ENCODE measurements at places on chromosomes 16 and 17.

GRCh38 chr16:77271532-77272426 lies 72.6 kb downstream of the SYCE1L start:
- DNase-seq = no peak

- DNase-seq = no peak
These were observed 70.1 kb upstream of the DOC2B start for GRCh38 chr17:251531-251930.

DNA sequence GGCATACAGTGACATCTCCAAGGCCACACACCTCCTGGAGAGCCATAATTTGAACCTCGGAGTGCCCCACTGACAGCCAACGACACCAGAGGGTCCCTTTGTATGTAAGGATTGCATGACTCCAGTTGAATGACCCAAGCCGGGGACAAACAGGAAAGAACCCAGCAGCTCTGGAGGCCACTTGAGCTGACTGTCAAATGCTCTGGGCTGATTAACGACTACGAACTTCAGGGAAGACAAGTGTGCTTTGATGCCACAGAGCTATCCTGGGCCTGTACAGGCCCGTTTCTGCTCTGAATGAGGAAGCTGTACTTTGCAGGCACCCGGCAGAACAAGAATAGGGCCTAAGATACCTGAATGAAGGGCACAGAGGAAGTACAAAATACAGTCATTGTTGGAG lies 404.6 kb downstream of the SLC39A11 start:
- no peak for DNase-seq

GRCh38 chr17:81621494-81622130 lies 15.3 kb downstream of the NPLOC4 start:
- DNase-seq = no peak

GRCh38 chr16:58430718-58431117 lies 38.4 kb downstream of the GINS3 start:
- DNase-seq = no peak

- no peak for DNase-seq
These were observed 154.6 kb upstream of the CIBAR2 start for GRCh38 chr16:85266857-85267256.

- DNase-seq = no peak
These were observed 3.4 kb downstream of the FBXO39 start for GRCh38 chr17:6779411-6779810.

DNA sequence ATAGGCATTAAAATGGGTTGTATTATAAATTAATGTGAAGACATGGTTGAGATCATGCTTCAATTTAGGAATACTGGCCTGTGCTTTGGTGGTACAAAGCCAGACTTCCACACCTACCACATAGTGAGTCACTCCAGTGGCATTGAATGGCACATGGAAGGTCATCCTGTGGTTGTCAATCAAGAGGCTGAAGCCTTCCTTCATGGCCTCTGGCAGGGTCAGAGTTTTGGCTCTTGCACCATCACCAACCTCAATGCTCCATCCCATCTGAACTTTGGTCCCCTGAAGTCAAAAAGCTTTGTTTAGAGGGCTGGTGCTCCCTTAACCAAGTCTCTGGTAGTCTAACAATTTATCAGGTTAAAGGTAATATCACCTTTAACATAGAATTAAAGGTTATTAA lies 6.1 kb downstream of the ZP2 start:
- no peak for DNase-seq

DNA sequence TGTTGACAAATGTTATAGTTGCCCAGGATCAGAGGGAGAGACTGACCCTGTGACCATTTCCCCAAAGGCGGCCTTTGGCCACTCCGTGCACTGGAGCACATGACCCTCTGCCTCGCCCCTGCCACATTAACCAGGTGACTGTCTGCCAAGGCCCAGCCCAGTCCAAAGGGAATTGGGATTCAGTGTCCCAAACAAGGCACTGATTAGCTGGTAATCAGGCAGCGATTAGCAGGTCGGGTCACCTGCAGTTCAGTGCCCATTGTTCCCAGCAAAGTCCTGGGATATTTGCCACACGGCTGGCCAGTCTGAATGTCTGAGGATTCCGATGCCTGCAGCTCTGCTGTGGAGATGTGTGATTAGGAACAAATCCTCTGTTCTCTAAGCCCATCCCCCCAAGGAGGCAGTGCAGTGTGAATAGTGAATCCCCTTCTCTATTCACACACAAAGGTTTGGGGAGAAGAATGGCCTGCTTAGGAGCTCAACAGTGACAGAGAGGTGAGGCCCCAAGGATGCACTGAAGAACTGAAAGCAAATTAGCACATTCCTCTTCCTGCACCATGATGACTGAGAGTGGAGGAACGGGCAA lies 123.1 kb upstream of the MAF start:
- DNase-seq = no peak

DNA sequence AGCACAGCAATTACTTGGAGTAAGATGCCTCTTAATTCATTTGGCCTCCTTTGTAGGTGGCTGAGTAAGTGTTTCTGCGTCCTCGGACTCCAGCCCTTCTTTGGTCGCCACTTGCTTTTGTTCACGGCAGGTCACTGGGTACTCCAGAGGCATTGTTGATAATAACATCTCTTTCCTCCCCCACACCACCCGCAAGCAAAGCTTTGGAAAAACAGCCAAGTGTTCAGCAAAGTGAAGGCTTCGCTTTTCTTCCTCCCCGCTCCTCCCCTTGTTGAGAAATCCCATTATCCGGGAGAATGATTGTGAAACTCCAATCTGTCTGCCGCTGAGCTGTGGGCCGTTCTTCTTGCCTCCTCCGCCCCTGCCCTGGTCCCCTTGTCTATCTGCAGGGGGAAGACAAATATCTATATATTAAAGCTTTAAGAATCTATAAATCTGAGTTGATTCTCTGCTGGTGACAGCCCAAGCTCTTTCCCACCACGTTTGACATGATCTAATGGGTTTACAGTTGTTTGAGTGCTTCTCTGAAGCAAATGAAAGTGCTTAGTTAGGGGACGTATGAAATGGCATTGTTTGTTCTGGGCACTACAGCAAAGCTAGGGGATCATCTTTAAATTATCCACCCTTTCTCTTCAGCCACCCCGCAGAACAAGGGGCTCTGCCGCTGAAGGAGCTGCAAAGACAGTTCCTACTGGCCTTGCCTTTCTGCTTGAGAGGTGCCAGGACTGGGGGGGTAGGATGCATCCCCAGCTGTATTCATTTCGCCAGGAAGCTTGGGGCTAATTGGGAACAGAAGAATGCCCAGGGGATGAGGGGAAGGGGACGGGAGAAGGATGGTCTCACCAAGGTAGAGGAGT lies 167.1 kb downstream of the CCDC182 start:
- DNase-seq = peak; percentile 71

GRCh38 chr17:44071198-44071520 lies 624 bp downstream of the G6PC3 start:
- peak; percentile 88 for DNase-seq

DNA sequence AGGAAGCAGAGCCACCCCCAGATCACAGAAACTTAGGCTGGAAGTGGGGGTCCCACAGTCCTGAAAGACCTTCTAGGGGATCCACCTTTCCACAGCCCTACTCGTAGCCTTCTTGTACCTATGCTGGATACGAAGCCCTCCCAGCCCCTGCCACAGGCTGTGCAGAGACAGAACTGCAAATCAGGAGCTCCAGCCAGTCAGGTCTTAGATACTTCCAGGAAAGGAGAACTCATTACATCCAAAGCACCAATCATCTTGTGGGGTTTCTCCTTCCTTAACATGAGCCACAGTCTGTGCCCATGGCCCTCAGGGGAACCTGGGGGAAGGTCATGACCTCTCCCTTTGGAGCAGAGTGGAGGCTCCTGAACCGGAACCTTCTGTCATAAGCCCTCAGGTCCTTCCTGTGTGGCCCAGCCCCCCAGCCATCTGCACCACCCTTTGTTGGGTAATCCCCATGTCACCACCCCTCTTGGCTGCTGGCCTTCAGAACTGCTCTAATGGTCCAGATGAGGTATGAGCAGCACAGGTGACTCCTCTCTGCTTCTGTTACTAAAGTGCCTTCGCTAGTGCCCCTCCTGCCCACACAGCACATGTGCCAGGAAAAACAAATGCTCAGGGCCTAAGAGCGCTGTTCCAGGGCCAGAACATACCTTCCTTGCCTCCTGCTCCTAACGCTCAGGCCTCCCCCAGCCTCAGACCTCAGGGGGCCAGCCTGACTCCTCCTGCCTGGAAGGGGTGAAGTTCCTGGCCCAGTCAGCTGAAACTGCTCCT lies 14.6 kb downstream of the SRCIN1 start:
- no peak for DNase-seq

GRCh38 chr17:69916761-69917160 lies 158.3 kb upstream of the KCNJ16 start:
- DNase-seq = no peak

DNA sequence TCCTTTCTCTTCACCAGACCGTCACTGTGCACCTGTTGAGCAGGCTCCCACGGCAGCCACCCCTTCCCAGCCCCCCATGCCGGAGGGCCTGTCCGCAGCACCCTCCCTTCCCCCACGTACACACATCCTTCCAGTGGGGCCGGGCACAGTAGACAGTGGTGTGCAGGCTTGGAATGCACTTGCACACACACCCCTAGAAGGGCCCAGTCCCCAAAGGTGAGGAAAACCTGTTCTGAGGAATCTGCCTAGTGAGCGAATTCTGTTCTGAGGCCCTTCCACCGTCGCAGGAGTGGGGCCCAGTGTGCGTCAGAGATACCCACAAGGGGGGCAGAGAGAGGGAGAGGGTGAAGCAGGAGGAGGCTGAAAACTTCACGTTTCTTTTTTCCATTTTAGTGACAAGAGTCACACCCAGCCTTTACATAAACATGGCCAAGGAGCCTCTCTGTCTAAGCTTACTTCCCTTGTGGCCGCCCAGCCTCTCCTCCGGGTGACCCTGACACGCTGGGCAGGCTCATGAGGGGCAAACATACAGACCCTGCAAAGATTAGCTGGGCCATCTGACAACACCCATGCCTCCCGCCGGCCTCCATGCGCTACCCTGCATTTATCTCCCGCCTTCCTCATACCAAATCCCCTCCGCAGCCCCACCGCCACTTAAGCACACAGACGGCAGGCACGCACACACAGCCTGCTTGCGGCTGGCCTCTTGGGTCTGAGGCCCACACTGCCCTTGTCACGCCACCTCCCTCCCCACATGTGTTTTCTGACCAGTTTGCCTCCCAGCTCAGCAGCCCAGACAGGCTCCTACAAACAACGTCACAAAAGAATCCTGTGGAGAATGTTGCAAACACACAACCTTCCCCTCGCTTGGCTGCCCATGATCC lies 1.8 kb downstream of the ZBTB4 start:
- peak; percentile 83 for DNase-seq

DNA sequence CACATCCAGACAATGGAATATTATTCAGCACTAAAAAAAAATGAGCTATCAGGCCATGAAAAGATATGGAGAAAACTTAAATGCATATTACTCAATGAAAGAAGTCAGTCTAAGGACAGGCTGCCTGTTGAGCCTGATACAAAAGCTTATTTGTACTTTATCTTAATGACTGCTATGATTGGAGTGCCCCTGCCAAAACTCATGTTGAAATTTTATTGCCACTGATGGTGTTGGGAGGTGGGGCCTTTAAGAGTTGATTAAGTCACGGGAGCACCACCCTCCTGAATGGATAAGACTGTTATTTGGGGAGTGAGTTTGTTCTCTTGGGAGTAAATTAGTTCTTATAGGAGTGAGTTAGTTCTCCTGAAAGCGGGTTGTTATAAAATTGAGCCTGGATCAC lies 9.9 kb downstream of the C17orf67 start:
- DNase-seq = no peak

- DNase-seq = no peak
These were observed 5.2 kb upstream of the RNF135 start for GRCh38 chr17:30965686-30966085.

DNA sequence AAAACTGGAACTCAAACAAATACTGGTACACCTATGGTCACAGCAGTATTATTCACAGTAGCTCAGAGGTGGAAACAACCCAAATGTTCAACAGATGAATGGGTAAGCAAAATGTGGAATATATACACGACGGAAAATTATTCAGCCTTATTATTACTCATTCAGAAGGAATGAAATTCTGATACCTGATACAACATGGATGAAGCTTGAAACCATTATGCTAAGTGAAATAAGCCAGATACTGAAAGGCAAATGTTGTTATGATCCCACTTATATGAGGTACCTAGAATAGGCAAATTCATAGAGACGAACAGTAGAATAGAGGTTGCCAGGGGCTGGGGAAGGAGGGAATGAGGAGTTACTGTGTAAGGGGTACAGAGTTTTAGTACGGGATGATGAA lies 27.1 kb upstream of the MYLK3 start:
- DNase-seq = no peak

DNA sequence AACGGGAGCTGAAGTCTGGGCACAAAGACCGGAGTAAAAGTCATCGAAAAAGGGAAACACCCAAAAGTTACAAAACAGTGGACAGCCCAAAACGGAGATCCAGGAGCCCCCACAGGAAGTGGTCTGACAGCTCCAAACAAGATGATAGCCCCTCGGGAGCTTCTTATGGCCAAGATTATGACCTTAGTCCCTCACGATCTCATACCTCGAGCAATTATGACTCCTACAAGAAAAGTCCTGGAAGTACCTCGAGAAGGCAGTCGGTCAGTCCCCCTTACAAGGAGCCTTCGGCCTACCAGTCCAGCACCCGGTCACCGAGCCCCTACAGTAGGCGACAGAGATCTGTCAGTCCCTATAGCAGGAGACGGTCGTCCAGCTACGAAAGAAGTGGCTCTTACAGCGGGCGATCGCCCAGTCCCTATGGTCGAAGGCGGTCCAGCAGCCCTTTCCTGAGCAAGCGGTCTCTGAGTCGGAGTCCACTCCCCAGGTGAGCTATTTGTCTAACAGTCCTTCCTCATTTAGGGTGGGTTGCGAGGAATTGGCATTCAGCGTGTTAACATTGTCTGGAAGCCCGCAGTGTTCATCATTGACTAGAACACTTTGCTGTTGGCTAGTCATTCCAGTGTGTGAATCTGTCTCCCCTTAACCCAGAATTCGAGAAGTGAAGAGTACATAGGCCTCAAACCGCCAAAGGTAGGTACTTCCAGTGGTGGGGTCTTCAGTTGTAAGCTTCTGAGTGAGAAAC lies 1.5 kb downstream of the CDK12 start:
- DNase-seq = no peak

DNA sequence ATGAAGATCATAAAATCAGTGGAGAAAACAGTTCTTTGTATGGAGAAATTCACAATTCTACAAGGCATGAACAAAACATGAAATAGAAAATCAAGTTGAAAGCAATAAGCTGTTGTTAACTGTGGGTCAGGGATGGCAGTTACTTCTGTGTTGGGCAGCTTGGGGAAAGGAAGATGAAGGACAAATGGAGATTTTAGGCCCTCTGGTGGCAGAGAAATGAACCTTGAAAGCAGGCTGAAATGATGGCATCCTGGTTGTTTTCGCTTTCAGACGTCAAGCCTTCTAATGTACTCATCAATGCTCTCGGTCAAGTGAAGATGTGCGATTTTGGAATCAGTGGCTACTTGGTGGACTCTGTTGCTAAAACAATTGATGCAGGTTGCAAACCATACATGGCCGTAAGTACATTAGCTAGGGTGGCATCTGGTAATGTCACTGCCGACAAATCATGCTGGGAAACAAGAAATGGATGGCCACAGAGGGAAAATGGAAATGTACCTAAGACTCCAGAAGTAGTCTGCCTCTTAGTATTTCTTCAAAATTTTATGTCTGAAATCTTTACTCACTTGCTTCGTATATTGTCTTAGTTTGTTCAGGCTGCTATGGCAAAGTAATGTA lies 108.9 kb downstream of the MAP2K6 start:
- peak; percentile 69 for DNase-seq

GRCh38 chr16:23847948-23848347 lies 12.2 kb downstream of the PRKCB start:
- no peak for DNase-seq

All from fibroblast of mammary gland (primary cell).